ENCODE measurements at places on chromosomes 4 and X.
A peak's percentile ranks its signal among the peaks of the same experiment; 100 is the strongest.

- DNase-seq = no peak
Measured at GRCh38 chrX:9871701-9872268, 85.6 kb downstream of the SHROOM2 start.

- peak; percentile 68 for DNase-seq
Measured at GRCh38 chrX:18983666-18984380, at the start of gene PHKA2. PHKA2 (minus strand) TSS chrX:18984114; CDS start chrX:18983932, 182 bp downstream.

GRCh38 chr4:139689093-139689722 lies 23.6 kb downstream of the MGST2 start:
- no peak for DNase-seq

GRCh38 chrX:42290608-42291007 lies 367.3 kb upstream of the CASK start:
- no peak for DNase-seq

GRCh38 chrX:63855896-63856295 lies 70.9 kb upstream of the ARHGEF9 start:
- no peak for DNase-seq

DNA sequence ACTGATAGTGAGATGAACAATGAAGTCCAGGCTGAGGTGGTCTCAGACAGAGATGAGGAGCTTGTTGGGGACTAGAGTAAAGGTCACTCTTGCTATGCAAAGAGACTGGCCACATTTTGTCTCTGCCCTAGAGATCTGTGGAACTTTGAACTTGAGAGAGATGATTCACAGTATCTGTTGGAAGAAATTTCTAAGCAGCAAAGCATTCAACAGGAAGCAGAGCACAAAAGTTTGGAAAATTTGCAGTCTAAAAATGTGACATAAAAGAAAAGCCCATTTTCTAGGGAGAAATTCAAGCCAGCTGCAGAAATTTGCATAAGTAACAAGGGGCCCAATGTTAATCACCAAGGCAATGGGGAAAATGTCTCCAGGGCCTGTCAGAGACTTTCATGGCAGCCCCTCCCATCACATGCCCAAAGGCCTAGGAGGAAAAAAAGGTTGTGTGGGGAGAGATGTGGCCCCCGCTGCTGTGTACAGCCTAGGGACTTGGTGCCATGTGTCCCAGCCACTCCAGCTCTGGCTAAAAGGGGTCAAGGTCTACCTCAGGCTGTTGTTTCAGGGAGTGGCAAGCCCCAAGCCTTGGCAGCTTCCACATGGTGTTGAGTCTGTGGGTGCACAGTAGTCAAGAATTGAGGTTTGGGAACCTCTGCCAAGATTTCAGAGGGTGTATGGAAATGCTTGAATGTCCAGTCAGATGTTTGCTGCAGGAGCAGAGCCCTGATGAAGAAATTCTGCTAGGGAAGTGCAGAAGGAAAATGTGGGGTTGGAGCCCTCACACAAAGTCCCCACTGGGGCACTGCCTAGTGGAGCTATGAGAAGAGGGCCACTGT lies 262.8 kb downstream of the DKK2 start:
- DNase-seq = no peak

DNA sequence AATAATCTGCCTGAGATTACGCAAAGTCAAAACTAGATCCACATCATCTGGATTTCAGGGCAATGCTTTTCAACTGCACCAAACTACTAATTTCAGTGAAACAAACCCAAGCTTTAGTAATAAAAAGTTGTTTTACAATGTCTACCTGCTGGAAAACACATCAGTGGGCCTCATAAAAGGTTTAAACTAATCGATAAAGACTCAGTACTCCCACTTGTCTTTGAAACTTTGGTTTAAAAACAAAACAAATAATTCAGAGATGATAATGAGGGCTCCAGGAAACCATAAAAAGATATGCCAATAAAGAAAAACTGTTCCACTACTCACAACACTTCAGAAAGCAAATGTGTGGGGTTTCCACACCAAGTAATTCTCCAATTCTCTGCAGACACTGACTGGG lies 10.2 kb downstream of the PSMD10 start:
- no peak for DNase-seq

DNA sequence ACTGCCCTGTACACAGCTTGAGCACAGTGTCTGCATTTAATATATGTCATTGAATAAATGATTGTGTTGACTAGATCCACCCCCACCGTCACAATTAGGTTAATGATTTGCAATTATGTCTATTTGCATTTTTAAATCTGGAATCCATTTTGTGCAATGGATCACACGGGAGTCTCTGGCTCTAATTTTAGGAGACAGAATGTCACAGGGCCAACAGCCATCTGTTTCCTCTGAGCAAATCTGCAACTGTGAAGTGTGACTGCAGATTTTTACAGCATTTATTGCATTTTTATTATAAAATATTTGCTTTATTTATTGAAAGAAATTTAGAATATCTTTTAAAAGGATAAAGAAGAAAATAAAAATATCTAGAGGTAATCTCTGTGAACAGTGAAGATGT lies 316.8 kb downstream of the HS3ST1 start:
- no peak for DNase-seq

DNA sequence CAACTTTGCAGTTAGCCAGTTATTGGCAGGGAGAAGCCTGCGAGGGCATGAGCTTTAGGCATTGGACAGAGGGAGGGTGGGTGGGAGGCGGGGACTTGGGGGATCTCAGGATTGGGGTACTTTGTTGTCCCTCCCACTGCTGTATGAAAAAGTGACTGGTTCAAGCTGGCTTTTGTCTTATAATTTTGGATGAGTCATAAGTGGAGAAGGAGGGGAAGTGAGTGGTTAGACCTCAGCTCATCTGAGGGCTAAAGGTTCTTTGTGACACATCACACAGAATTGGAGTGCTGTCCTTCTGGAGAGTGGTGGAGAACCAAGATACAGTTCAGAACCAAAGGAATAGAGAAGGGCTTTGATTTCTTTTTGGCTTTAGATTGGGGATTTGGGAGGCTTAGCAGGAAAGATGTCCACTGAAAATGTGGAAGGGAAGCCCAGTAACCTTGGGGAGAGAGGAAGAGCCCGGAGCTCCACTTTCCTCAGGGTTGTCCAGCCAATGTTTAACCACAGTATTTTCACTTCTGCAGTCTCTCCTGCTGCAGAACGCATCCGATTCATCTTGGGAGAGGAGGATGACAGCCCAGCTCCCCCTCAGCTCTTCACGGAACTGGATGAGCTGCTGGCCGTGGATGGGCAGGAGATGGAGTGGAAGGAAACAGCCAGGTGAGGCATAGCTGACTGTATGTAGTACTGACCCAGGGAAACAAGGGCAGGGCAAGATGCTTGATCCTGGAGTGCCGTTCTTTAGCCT lies at the start of gene SLC4A4:
Gene SLC4A4 (plus strand): TSS at position 175 of the 748 bp plus-strand sequence.
- no peak for DNase-seq

DNA sequence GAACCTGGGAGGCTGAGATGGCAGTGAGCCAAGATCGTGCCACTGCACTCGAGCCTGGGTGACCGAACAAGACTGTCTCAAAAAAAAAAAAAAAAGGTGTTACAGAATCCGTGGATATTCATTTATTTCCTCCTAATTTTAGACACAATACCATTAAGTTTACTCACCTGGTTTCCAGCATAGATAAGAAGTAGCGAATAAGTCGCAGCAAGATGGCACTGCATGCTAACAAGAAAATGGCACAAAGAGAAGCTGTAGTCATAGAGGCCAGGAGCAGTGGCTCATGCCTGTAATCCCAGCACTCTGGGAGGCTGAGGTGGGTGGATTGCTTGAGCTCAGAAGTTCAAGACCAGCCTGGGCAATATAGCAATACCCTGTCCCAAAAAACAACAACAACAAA lies 17.0 kb upstream of the MOB1B start:
- DNase-seq = no peak

GRCh38 chrX:118261151-118261550 lies 84.8 kb upstream of the WDR44 start:
- no peak for DNase-seq

- no peak for DNase-seq
Measured at GRCh38 chr4:27198971-27199370, 338.3 kb downstream of the STIM2 start.

GRCh38 chr4:56910172-56910967 lies 2.7 kb downstream of the REST start:
- DNase-seq = no peak

GRCh38 chr4:138393886-138394610 lies 151.9 kb upstream of the SLC7A11 start:
- DNase-seq = no peak

GRCh38 chr4:177128306-177128705 lies 181.4 kb upstream of the NEIL3 start:
- DNase-seq = no peak

DNA sequence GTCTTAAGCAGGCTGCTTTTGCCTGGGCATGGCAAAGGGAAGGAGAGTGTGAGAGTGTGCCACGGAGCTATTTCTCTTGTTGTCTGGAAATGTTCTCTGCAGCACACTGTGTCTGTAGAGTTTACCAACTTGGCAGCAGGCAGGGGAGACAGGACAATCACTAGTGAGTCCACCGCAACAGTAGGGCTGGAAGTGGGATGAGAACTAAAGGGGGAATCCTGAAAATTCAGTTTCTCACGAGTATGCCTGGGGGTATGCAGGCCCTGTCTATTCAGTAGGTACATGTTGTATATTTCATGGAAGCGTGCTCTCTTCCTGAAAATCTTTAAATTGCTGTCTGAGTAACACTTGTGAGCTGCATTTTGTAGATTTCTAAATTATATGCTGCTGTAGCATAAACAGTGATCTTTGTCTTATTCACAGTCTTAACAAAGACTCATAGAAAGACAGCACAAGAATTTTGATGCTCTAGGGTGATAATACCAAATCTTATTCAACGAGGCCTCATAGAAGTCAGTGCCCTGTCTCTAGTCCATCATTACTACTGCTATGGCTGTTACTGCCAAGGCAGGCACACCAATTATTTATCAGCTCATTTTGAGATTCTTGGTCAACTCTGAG lies 200.4 kb upstream of the LEF1 start:
- no peak for DNase-seq

DNA sequence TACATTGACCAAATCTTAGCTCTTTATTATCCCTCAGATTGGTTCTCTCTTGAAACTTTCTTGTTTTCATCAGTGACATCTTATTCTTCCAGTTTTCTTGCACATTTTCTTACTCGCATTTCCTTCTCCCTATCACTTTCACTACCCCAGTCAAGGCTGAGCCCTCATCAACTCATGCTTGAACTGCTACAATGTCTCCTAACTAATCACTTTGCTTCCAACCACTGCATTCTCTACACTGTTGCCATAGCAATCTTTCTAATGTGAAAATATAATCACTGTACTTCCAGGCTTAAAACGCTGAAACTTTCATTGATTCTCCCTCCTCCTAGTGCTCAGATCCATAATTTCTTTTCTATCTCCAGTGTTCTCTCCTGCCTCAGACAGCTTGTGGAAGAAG lies 22.2 kb upstream of the LPAR4 start:
- no peak for DNase-seq

DNA sequence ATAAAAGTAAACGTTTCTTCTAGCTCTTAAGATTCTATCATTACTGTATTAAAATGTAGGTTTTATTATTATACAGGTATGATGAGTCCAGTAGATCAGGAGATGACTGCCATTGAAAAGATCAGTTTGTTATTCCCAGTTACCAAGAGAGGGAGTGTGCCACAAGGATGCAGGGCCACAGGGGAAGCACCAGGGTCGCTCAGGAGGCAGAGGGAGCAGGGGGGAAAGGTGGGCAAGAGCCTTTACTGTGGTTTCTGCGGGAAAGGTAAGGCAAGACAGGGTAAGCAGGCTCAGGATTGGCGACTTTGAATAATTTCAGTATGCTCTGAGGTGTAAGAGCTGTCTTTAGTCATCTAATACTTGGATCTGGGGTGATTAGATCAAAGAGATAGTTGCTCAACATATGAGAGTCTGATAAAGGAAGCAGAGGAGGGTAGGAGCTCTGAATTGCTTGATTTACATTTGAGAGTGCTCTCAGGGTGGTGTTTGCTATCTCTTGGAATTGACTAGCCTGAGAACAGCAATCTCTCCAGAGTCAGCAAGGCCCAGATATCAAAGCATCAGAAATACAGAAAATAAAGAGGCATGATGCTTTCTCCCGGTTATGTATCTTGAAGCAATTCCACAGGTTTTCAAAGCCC lies 86.0 kb downstream of the NDST3 start:
- DNase-seq = no peak

DNA sequence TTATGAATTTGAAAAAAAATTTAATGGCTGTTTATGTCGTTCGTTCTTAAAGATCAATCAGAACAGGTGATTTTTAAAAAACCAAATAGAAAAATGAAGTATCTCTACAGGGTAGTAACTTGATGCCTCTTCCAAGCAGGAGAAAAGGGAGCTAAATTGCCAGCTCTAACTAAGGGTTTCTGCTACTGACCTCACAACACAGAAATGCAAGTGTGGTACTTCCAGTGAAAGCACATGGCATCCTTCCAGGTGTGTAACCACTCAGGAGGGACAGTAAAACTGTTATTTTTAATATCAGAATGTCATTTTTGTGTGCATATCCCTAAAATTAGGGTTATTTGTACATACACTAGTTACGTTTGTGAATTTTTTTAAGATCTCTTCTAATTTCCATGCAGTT lies 116.8 kb upstream of the ZCCHC13 start:
- no peak for DNase-seq

GRCh38 chrX:29071525-29072320 lies 484.5 kb downstream of the IL1RAPL1 start:
- no peak for DNase-seq

- DNase-seq = no peak
Measured at GRCh38 chr4:39014028-39014427, 18.2 kb downstream of the TMEM156 start.

GRCh38 chr4:173703021-173703420 lies 173.0 kb upstream of the HAND2 start:
- DNase-seq = no peak

GRCh38 chrX:149267878-149268813 lies 237.0 kb downstream of the IDS start:
- DNase-seq = no peak

DNA sequence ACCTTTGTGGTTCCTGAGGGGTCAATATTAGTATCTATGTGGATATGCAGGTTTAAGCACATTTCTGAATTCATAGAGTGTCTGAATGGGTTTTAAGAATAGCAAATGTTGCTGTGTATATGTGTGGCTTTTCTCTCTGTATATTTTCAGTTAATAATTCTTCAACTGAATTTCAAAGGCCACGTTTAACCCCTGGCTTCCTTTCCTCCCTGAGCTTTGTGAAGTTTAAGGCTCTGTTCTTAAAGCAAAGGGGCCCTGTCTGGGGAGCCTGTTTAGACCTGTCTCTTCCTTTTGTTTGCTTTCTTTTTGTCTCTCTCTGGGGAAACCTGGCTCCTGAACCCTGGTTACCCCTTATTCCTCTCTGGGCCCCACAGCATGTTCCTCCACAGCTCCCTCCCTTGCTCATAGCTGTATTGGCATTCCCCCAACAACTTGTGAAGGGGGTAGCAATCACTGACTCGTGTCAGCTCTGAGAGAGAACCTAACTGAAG lies 139.1 kb downstream of the COL4A6 start:
- no peak for DNase-seq

DNA sequence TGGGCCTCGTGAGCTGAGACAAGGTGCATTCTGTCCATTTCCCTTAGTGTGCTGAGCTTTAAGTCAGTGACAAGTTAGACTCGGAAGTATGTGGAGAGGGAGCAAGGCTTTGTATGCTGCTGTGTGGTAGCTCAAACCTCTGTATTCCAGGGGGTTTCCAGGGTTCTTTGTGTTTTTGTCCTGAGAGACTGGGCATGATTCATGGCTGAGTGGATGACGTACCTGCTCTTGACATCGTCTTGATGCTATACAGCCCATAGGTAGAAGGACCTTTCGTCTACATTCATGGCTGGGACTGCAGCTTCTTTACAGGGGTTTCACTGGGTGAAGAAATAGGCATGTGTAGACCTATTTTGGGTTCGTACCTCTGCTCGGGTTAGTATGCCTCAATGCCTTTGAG lies 162.7 kb upstream of the WDR1 start:
- DNase-seq = no peak

- DNase-seq = no peak
Measured at GRCh38 chr4:15652841-15653240, 2.3 kb downstream of the FBXL5 start.
